Upper lobe of right lung (tissue), 1 donor: ENCODE measurements at places on chromosomes 1 and 21. TPM values are rescaled to one million over a fixed set of nuclear protein-coding genes. Genes with fewer than 3 reads are reported as not detected.

The S100A2 gene
- 5.6 TPM for total RNA-seq

The SMIM1 gene
- total RNA-seq = 9.3 TPM

The CDK11A gene
- 51.7 TPM for total RNA-seq

GRCh38 chr1:235575597-235575996 is 71.3 kb upstream of the B3GALNT2 start:
- H3K4me1 ChIP-seq = no peaks in the 10 kb centered on the region
- H3K4me3 ChIP-seq = no peak overlapping the region
- no peaks in the 10 kb centered on the region for H3K36me3 ChIP-seq
- H3K27ac ChIP-seq = no peak overlapping the region
- H3K27me3 ChIP-seq = no peaks in the 10 kb centered on the region

DNA sequence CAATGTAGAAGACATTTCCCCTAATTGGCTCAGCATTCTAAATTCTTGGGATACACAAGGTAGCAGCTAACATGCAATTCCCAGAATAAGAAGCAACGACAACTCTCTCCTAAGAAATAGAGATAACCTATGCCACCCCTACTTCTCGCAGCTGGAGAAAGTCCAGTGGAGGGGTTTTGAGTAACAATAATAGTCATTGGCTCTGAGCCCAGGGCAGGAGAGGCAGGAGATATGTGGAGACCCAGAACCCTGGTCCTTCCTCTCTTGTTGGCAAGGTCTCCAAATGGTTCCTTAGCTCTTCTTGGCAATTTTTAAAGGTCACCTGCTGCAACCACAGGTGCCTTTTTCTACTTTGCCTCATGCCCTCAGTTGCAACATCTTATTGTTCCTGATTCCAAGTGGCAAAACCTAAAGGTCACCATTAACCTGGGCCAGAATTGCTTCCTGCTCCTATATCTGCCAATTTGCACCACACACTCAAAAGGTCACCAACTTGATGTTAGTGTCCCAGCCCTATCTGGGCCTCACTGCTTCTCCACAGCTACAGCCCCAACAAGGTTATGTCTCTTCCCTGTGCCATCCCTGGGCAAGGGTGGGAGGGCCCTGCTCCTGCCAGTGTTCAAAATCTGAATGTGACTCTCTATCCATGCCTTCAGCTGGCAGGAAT is 36.7 kb downstream of the TBX15 start:
- no peak overlapping the region for H3K27ac ChIP-seq
- no peaks in the 10 kb centered on the region for H3K4me1 ChIP-seq
- no peaks in the 10 kb centered on the region for H3K27me3 ChIP-seq
- no peaks in the 10 kb centered on the region for H3K36me3 ChIP-seq
- H3K4me3 ChIP-seq = no peak overlapping the region

- no peaks in the 10 kb centered on the region for H3K27me3 ChIP-seq
- H3K4me3 ChIP-seq = no peak overlapping the region
Observed at GRCh38 chr1:21938732-21939538, 1.8 kb upstream of the HSPG2 start.

- no peaks in the 10 kb centered on the region for H3K4me1 ChIP-seq
- H3K27ac ChIP-seq = no peak overlapping the region
- DNase-seq = no peak
- H3K27me3 ChIP-seq = no peaks in the 10 kb centered on the region
- H3K4me3 ChIP-seq = no peak overlapping the region
- H3K36me3 ChIP-seq = no peaks in the 10 kb centered on the region
Observed at GRCh38 chr21:17270229-17270628, 242.6 kb upstream of the CXADR start.

DNA sequence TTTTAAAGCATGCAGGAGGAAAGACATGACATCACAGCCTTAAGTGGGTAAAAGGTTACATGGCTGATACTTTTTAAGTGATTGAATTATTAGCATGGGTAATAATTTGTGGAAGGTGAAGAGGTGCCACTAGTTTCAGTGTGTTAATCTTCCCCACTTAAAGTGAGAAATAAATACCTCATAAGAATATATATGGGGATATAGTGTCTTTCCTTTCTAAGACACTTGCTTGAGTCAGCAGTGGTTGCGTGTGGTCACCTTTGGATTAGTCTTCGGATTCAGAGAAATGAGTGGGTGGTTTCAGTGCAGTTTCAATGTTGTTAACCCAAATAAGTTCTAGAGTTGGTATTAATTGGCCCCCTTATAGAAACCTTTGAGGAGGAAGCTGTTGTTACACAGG is 94.1 kb downstream of the ADGRL2 start:
- H3K27ac ChIP-seq = no peak overlapping the region
- H3K4me3 ChIP-seq = no peak overlapping the region
- H3K36me3 ChIP-seq = no peaks in the 10 kb centered on the region
- no peak for DNase-seq
- no peaks in the 10 kb centered on the region for H3K27me3 ChIP-seq
- peaks cover 4% of the 10 kb centered on the region for H3K4me1 ChIP-seq

DNA sequence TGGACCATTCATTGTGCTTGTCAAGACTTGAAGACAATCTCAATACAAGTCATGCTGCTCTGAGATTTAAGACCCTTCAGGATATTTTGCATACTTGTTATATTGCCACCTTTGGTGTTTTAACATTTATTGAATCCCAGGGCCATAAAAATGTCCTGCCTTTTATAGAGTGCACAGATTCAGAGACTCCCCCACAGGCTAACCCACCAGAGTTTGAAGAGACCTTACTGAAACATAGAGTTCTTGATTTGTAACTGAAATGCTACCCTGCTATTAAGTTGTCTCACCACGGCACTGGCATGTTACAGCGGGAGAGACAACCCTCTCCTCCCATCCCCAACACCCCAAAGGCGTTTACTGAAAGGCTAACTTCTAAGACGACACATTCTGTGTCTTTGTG is 313.9 kb upstream of the USP24 start:
- H3K4me3 ChIP-seq = no peak overlapping the region
- no peaks in the 10 kb centered on the region for H3K4me1 ChIP-seq
- no peaks in the 10 kb centered on the region for H3K36me3 ChIP-seq

GRCh38 chr21:22725436-22725835 is 1727.2 kb downstream of the NCAM2 start:
- H3K4me3 ChIP-seq = no peak overlapping the region
- H3K4me1 ChIP-seq = no peaks in the 10 kb centered on the region
- no peak for DNase-seq
- no peaks in the 10 kb centered on the region for H3K36me3 ChIP-seq
- H3K27ac ChIP-seq = no peak overlapping the region
